ENCODE measurements at places on chromosomes 12 and 14. TPM values are rescaled to one million over a fixed set of nuclear protein-coding genes. Genes with fewer than 3 reads are reported as not detected.

MGAT4C gene
- not detected for total RNA-seq

KLHL28 gene
- total RNA-seq = 31.4 TPM

FGF23 gene
- total RNA-seq = not detected

GLI1 gene
- 1.9 TPM for total RNA-seq

C14orf132 gene
- total RNA-seq = 0.07 TPM

GYS2 gene
- total RNA-seq = not detected

MYH6 gene
- not detected for total RNA-seq

NXPH4 gene
- 4.2 TPM for total RNA-seq

KLRC2 gene
- total RNA-seq = not detected

SDR9C7 gene
- total RNA-seq = not detected

DNA sequence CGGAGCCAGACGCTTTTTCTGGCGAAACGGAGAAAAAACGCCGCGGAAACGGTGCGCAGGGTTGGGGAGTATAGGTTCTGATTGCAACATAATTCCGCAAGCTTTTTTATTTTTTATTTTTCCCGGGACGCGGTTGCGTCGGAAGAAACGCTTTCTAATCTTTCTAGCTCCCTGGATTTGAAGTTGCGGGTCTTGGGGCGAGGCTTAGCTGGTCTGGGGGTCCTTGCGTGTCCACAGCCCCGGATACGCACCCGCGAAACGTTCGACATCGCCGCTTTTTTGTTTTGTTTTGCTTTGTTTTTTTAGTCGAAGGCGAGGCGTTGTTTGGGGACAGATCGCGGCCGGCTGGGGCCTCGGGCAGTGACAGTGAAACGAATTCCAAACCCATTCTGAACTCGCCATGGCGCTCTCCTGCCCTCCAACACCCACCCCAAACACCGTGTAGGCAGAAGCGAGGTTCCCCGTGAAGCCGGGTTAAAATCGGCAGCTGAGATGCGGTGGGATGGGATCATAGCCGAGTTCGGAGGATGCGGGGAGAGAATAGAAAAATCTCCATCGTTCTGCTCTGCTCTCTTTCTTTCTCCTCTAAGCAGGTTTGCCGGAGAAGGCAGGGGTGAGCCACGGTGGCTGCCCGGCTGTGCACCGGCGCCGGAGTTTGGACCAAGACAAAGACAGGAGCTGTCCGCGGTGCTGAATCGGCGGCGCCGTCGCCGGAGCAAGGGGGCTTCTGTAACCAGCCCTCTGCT is 8.1 kb upstream of the LHX5 start:
- no peak for DNase-seq

DNA sequence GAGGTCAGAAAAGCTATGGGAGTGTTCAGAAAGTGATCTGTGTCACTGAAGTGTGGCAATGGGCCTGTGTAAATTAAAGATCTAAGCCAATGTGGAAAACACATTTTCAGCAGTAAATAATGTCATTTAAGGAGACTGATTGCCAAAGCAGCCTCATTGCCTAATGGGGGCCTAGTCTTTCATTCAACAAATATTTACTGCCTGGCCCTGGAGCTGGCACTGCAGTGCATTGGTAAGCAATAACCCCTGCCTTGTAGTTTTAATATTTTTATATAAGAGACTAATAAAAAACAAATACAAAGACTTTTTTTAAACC is 326.6 kb downstream of the BTG1 start:
- DNase-seq = no peak

- DNase-seq = no peak
Measured at GRCh38 chr14:67798731-67799130, 17.7 kb downstream of the ZFYVE26 start.

DNA sequence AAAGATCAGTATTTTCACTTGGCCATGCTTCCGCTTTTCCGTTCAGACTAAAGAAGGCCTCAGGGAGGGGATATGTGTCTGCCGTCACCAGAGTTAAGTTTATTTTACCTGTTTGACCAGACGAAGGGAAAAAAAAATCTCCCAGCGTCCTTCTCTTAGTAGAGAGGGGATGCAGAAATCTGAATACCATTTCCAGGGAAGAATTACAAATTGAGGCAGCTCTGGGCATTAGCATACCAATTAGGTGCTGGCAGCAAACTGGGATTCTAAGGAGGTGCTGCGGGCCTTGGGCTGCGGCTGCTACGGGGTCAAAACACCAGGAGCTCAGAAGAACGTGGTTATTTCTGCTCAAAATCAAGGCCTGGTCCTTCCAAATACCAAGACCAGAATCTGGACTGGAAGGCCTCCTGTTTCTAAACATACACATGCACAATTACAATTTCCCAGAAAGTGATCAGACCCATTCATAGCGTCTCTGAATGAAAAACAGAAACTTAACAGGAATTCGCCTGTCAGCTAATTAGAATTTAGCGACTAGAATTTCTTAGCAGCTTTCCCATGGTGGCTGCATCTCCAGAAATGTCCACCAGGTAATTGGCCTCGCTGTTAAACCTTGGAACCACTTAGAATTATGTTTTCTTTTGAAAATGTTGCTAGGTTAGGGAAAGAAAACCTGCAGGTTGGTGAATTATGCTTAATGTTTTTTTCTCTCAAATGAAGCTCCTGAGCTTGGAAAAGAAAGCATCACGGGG is 617.0 kb downstream of the VRK1 start:
- no peak for DNase-seq

DNA sequence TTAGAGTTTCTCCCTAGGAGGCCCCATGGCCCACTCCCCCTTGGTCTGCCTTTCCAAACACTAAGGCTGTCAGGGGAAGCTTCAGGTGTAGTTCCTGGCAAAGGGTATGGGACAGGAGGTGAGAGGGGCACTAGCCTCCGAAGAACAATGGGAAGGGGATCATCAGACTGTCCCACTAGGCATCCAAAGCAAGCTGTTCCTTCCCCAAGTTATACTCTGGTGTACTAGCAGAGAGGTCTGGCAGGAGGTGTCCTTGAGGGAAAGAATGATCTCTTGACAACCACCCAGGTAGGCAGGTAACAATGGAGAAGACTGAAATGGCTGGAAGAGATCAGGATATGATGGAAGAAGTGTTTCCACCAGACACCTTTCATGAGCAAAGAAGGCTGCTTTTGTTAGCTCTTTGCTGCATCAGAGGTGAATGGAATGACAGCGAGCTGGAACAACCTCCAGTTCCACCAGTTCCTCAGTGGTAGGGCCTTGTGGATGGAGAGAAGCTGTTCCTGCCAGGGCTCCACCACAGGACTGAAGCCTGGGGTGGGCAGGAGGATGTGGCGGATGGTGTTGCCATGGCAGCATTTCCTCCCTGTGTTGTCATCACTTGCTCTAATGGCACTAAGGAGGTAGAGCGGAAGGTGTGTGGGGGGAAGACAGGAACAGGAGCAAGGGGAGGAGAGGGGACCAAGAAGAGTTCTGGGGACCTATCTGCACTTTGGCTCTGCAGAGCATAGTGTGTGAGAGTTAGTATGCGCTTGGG is 2.3 kb upstream of the AGAP2 start:
- DNase-seq = peak; percentile 88

GRCh38 chr12:30792648-30793499 is 38.1 kb upstream of the CAPRIN2 start:
- DNase-seq = no peak

DNA sequence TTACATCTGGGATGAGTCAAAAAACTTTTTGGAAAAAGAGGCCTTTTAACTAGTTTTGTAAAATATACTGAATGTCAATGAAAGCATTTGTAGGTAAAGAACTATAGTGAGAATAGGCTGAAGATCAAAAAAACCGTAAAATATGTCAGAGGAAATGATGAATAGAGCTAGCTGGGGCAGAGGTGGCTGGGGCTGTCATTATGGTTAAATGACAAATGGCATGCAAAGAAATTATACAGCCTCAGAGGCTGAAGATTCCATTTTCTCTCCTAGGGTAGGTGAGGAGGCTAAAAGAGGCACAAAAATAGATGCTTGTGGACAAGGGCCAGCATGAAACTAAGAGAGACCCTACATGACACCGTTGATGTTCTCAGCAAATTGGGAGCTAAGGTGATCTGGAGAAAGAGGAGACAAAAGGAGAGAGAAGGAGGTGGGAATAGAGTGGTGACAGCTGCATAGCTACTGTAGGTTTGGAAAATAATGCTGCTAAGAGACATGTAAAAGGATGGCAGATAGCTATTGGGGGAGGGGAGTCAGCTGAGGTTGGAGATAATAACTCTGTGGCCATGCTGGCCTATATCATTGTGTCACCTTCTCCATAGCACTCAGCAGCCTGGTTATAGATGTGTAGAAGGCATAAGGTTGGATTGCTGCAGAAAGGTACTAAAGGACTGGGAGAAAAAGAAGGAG is 63.8 kb downstream of the ABCC9 start:
- DNase-seq = no peak

DNA sequence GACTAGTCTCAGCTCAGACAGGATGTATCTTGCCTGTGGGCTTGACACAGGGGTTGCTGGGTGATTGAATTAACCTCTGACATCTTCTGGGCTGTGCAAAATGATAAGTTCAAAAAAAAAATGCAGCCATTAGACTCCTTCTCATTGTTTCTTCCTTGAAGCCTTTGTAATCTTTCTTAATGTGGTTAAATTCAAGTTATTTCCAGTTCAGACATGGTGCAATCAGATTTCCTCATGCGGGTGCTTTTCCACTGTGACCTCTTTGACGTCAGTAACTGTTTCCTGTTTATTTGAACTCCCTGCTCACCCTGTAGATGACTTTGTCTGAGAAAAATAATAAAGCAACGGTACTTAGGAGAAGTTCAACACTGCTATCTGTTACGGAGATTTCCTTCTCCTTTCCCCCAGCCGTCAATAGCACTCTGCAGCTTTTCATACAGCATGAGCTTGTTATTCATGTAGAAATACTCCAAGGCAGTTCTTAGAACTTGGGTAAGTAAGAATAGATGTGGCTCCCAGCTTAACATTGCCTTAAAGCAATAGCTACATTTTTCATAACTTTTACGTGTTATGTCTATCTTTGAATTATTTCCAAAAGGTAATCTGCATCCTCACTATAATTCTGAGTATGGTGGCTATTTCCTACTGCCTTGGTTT is 155.5 kb downstream of the PRKCH start:
- DNase-seq = peak; percentile 81

GRCh38 chr12:126389220-126389841 is 1324.1 kb downstream of the AACS start:
- no peak for DNase-seq

GRCh38 chr14:63496837-63497400 is 46.3 kb downstream of the PPP2R5E start:
- DNase-seq = no peak

DNA sequence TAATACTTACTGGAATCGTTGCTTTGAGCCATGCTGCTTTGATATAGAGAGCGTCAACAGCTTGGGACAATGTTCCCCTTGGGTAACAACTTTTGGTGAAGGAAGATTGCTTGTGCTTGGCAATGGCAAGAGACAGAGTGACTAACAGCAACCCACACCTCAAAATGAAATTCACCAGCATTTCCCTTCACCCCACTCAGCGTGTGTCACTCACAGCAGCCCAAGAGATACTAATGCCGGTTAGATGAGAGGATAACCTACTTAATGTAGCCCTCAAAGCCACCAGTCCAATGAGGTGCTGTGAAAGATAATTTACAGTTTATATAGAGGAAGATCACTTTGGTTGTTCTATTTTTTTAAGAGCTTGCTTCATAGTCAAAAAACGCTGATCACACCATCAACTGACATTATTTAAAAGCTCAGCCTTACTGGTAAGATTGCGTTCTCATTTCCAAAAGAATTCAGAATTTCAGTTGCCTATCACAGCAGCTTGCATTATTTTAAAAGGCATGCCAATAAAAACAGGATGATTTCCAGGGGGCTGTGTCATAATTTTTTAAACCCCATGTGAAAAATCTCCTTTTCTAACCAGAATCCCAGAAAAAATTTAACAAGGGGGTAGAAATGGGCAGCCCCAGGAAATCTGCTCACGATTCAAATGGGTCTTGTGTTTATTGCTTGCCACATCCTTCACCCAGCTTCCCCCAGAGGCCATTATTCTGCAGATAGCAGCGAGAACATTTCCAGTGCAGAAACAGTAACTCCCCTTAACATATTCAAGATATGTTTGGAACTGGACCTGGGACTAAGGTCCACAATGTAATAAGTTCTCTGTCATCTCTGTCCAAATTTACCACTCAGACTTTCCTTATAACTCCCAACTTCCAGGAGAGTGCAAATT is at the start of gene IL26:
Gene IL26, minus strand, starts transcription at position 235 of the 901 bp plus-strand sequence. Its CDS starts 54 bp downstream, at position 181.
- DNase-seq = no peak

- DNase-seq = no peak
Measured at GRCh38 chr12:3727877-3728632, 24.9 kb downstream of the CRACR2A start.

DNA sequence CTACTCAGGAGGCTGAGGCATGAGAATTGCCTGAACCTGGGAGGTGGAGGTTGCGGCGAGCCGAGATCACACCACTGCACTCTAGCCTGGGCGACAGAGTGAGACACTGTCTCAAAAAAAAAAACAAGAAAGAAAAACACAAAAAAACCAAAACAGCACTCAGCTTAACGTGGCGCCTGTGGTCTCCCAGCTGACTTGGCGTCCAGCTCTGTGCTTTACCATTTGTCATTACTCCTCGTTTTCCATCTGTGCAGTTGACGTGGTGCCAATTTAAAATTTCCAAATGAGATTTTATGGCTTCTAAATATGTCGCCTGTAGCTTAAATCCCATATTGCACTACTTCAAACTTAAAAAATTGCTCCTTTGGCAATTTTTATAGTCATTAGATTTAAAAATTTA is 2.0 kb downstream of the MGP start:
- DNase-seq = no peak

DNA sequence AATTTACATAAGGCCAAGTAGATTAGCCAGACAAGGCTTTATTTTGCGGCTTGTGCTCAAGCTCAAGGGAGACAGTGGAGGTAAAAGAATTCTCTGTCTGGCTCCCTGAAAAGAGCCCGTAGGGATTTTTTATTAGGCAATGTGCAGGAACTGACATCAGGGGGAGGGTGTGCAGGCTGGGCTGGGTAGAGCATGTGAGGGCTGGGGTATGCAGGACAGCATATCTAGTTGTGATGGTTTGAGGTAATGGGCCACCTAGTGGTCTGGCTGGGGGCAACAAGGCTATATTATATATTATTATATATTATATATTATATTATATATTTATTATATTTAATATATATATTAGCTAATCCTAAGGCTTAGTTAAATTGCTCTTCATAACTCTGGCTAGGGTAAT is 102.1 kb downstream of the TMEM117 start:
- peak; percentile 52 for DNase-seq

GRCh38 chr14:99534863-99535262 is 53.7 kb downstream of the CCNK start:
- no peak for DNase-seq

GRCh38 chr12:6697584-6698351 is 2.8 kb downstream of the PIANP start:
- DNase-seq = peak; percentile 73

GRCh38 chr14:24240110-24240918 is 2.1 kb downstream of the TINF2 start:
- no peak for DNase-seq

GRCh38 chr12:71756054-71756690 is 1.5 kb downstream of the RAB21 start:
- no peak for DNase-seq

All from Karpas-422 (cell line).